ENCODE measurements at places on chromosomes 11 and 22. TPM values are rescaled to one million over a fixed set of nuclear protein-coding genes. Genes with fewer than 3 reads are reported as not detected.
A peak's percentile ranks its signal among the peaks of the same experiment; 100 is the strongest.

DNA sequence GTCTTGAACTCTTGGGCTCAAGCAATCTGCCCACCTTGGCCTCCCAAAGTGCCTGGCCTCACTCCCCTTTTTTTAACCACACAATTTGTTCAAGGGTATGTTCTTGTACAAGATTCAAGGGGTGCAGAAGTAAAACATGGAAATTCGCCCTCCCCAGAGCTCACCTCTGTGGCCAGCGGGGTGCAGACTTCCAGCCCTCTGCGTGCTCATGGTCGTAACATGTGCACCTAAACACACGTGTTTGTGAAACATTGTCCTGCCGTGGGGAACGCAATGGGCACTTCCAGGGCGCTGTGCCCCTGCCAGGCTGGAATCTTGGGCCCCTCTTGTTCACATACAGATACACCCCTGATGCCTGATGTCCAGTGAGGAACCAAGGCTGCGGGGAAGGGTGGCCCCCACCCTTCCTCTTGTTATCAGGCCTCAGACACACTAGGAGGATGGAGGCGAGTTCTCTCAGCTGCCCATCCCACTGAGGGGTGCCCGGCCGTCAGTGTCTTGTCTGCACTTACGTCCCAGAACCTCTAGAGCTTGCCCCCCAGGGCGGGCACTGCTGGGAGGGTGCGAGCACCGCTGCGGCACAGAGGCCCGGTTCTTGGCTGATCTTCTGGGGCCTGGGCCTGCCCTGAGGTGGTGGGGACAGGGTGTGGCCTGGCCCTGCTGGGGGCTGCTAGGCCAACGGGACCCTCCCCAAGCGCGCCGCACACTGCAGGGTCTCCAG is 4.1 kb upstream of the EPS8L2 start:
- H3K27ac ChIP-seq: no peak overlapping the region
- H3K27me3 ChIP-seq: no peaks in the 10 kb centered on the region
- DNase-seq: no peak
- no peak overlapping the region for H3K4me3 ChIP-seq

DNA sequence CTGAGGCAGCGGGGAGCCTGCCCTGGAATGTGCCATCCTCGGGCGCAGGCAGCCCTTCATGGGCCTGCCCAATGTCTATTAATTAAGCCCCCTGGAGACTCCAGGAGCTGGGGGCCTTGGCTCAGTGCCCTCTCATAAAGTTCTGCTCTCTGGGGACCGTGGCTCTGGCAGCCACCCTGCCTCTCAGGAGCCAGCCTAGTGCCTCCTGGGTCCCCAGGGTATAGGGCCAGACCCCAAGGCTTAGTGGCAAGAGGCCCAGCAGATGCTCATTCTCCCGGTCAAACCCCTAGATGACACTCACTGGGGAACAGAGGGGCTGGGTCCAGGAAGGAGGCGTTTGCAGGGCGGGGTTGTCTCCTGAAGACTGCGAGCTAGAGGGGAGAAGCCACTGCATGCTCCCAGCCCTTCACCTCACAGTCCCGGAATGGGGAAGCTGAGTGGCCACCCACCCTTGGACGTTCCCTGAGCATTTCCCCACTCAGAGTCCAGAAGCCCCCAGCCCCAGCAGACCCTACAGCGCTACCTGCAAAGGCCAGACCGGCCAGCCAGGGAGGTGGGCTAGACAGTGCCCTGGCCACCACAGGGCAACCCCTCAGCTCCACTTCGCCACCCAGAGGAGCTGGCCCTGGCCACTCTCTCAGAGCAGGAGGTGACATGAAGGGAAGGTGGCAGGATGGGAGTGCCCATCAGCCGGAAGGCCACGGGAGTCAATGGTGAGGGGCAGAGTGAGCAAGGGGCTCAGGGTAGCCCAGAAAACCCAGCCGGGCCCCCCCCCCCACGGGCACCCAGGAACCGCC is 83.0 kb downstream of the CDKN1C start:
- H3K4me3 ChIP-seq: no peak overlapping the region
- H3K27me3 ChIP-seq: peaks cover 31% of the 10 kb centered on the region
- DNase-seq: no peak
- no peak overlapping the region for H3K27ac ChIP-seq
- no peaks in the 10 kb centered on the region for H3K4me1 ChIP-seq
- H3K36me3 ChIP-seq: no peaks in the 10 kb centered on the region

- no peak for DNase-seq
- H3K4me3 ChIP-seq: no peak overlapping the region
- no peaks in the 10 kb centered on the region for H3K27me3 ChIP-seq
- no peak overlapping the region for H3K27ac ChIP-seq
- H3K36me3 ChIP-seq: no peaks in the 10 kb centered on the region
- no peaks in the 10 kb centered on the region for H3K4me1 ChIP-seq
Measured at GRCh38 chr11:106840947-106841346, 177.3 kb downstream of the GUCY1A2 start.

DNA sequence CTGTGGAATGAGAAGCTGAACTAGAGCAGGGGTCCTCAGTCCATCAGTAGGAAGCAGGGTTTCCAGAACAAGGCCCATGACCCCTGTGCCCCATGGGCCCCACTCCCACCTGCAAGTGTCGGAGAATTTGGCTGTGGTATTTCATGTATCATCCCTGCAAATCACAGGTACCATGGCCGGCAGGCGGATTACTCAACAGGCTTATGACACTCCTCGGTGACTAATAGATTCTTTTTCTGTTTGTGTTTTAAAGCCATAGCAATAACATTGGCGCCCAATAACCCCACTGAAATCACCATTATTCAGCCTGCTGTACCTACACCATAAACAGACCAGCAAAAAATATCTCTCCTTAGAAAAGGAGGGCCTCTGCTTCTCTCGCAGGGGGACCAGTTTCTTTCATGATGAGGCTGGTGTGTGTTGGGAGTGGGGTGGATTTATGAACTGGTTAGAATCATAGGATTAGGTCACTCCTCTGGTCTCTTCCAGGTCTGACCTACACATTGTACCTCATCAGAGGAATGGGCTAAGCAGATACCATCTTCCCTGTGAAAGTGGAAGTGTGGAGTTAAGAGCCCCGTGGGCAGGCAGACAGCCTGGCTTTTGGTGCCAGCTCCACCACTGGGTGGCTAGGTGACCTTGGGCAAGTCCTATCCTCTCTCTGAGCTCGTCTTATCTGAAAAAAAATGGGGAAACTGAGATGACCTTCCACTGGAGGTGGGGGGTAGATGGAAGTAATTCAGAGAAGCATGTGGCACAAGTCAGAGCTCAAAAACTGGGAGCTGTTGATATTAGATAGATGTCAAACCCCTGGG is 60.2 kb upstream of the WNT11 start:
- no peak overlapping the region for H3K4me3 ChIP-seq
- peaks cover 8% of the 10 kb centered on the region for H3K4me1 ChIP-seq
- H3K27me3 ChIP-seq: peaks cover 68% of the 10 kb centered on the region
- DNase-seq: peak; percentile 79

- H3K4me1 ChIP-seq: no peaks in the 10 kb centered on the region
- no peaks in the 10 kb centered on the region for H3K36me3 ChIP-seq
- DNase-seq: no peak
- H3K27me3 ChIP-seq: no peaks in the 10 kb centered on the region
Measured at GRCh38 chr11:59967677-59968394, 4.0 kb downstream of the OOSP4A start.

DNA sequence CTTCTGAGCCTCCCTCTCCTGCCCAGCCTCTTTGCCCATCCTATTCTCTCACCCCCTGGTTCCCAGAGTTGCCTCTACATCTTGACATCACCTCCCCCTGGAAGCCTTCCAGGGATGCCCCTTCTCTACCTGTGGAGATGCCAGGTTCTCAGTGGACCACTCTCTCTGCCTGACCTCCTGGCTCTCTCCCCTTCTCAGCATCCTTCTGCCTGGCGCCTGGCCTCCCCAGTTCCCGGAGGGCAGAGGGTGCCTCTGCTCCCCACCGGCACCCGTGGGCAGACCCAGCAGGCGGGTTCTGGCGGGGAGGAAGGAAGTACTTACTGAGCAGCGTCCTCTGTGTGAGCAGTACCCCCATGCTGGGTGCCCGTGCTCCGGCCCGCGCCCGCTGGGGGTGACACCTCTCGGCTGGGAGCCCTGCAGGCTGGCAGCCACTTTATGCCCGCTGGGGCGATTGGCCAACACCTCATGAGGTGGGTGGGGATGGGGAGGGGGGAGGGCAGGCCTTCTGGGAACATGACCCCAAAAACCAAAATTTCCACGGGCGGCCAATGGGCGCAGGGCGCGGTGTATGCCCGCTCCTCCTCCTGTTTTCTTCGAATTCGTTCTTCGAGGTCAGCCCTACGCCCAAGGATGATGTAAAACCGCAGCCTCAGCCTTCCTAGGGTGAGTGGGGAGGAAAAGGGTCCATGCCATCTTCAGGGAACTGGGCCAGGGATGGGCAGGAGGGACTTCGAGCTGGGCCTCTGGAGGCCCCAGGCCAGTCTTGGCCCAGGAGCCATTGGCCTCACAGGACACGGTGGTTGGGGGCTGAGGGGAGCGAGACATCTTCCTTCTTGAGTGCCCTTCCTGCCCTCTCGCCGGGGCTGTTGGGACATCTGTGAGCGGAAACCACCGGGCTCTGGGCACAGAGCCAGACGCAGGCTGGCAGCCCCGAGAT is at the start of gene OSM:
TSS of gene OSM (minus strand) at position 407 of the 937 bp plus-strand sequence. CDS start at position 355, 52 bp downstream.
- peaks cover 5% of the 10 kb centered on the region for H3K4me1 ChIP-seq
- DNase-seq: no peak
- H3K4me3 ChIP-seq: no peak within 1 kb of the TSS
- no peak within 1 kb of the TSS for H3K27ac ChIP-seq
- H3K36me3 ChIP-seq: no peaks in the 10 kb centered on the region

The ZBTB16 gene
- total RNA-seq: not detected

The C11orf16 gene
- not detected for total RNA-seq

Data from IMR-90 (cell line).